ENCODE measurements at places on chromosomes 16 and 17.

DNA sequence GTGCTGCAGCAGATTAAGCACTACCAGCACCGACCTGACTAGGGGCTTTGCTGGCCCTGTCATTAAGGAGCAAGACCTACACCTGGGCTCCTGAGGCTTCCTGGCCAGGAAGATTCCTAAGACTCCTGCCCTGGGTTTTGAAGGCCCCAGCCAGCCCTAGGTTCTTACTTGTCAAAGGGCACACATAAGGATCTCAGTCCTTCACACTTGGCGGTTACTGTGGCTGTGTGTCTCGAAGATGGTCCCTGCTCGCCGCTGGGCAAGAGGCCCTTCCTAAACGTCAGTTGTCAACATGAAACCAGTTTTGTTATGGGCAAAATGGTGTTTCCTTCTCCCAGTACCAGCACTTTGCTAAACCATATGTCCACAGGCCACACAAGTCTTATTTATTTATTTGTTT lies 470.6 kb downstream of the TOX3 start:
- H3K36me3 ChIP-seq: no peaks in the 10 kb centered on the region
- no peak overlapping the region for H3K4me3 ChIP-seq
- no peaks in the 10 kb centered on the region for H3K4me1 ChIP-seq
- no peaks in the 10 kb centered on the region for H3K27me3 ChIP-seq
- H3K27ac ChIP-seq: no peak overlapping the region
- no peak for DNase-seq

DNA sequence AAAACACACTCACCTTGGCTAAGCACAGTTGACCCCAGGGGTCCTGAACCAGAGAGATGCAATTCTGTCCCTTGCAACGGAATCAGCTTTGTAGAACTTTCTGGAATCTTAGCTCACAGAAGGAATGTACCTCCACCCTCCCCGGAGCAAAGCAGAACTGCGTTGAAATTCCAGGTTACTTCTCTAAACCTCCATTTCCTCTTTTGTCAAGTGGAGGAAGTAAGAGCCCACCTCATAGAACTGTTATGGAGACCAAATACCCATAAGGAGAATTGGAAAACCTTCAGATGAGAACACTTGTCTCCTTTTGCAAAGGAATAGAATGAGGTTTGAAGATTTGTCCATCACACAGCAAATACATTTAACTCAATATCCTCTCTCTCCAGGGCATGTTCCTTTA lies 86.6 kb upstream of the RBBP6 start:
- H3K4me1 ChIP-seq: no peaks in the 10 kb centered on the region
- DNase-seq: no peak
- H3K4me3 ChIP-seq: no peak overlapping the region
- H3K27me3 ChIP-seq: peaks cover 45% of the 10 kb centered on the region

DNA sequence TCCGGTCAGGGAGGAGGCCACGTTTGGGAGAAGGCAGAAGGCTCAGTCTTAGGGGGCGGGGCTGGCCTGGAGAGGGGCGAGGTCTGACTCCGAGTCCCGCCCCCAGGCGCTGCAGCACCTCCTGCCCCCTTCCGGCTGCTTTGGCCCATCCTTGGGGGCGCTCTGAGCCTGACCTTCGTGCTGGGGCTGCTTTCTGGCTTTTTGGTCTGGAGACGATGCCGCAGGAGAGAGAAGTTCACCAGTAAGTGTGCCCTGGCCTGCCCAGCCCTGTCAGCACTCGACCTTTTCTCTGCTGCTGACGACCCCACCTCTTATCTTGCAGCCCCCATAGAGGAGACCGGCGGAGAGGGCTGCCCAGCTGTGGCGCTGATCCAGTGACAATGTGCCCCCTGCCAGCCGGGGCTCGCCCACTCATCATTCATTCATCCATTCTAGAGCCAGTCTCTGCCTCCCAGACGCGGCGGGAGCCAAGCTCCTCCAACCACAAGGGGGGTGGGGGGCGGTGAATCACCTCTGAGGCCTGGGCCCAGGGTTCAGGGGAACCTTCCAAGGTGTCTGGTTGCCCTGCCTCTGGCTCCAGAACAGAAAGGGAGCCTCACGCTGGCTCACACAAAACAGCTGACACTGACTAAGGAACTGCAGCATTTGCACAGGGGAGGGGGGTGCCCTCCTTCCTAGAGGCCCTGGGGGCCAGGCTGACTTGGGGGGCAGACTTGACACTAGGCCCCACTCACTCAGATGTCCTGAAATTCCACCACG lies 1.5 kb downstream of the TNFRSF12A start:
- H3K36me3 ChIP-seq: peaks cover 19% of the 10 kb centered on the region
- peaks cover 56% of the 10 kb centered on the region for H3K4me1 ChIP-seq
- H3K4me3 ChIP-seq: peak overlapping the region; percentile 88
- peak; percentile 85 for DNase-seq

- DNase-seq: no peak
- no peak overlapping the region for H3K4me3 ChIP-seq
- H3K4me1 ChIP-seq: no peaks in the 10 kb centered on the region
- H3K27ac ChIP-seq: no peak overlapping the region
- H3K27me3 ChIP-seq: no peaks in the 10 kb centered on the region
Observed at GRCh38 chr17:58311429-58311894, 17.1 kb downstream of the TSPOAP1 start.

GRCh38 chr17:45814622-45815606 lies 29.8 kb upstream of the SPPL2C start:
- H3K4me1 ChIP-seq: no peaks in the 10 kb centered on the region
- no peak overlapping the region for H3K27ac ChIP-seq

DNA sequence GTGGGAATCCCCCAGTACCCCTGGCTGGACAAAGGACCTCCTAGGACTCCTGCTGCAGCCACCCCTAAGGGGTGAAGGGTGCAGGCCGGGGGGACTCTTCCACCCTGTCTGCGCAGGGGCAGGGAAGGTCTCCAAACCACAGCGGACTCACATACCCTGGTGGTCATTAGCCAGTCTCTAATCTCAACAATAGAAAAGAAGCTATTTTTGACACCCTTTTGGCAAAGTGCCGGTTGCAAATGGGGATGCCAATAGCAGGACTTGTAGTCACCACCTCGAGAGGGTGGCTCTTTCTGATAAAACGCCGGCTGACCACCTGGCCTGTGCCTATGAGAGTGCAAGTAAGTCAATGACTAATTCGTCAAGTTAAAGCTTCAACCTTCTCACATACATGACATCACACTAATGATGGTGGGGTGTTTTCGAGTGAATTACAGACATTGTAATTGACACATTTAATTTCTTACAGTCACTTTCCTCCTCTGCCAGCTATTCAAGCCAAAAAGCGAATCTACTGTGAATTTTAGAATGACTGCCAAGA lies 23.1 kb upstream of the DNAH17 start:
- H3K36me3 ChIP-seq: no peaks in the 10 kb centered on the region
- no peak overlapping the region for H3K27ac ChIP-seq
- DNase-seq: no peak
- H3K4me1 ChIP-seq: peaks cover 4% of the 10 kb centered on the region
- H3K27me3 ChIP-seq: no peaks in the 10 kb centered on the region

DNA sequence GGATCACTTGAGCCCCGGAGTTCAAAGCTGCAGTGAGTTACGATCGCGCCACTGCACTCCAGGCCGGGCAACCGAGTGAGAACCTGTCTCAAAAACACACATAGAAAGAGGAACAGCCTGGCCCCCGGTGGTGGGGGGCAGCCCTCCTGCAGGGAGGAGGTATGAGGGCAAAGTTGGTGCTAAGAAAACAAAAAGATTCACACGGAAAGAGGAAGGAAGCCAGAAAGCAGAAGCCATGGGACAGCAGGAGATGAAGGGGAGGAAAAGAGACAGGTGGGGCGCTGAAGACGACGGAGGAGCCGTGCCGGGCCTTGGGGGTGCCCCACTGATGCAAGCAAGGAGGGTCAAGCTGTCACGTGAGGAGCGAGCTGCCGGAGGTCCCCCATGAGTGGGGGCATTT lies 8.2 kb upstream of the C16orf74 start:
- peaks cover 39% of the 10 kb centered on the region for H3K27me3 ChIP-seq
- no peak overlapping the region for H3K27ac ChIP-seq
- H3K36me3 ChIP-seq: no peaks in the 10 kb centered on the region
- H3K4me3 ChIP-seq: no peak overlapping the region
- no peak for DNase-seq

- DNase-seq: no peak
- H3K36me3 ChIP-seq: no peaks in the 10 kb centered on the region
- peaks cover 5% of the 10 kb centered on the region for H3K4me1 ChIP-seq
Observed at GRCh38 chr16:85458968-85459367, 154.2 kb upstream of the GSE1 start.

- DNase-seq: no peak
- peaks cover 31% of the 10 kb centered on the region for H3K27me3 ChIP-seq
- no peaks in the 10 kb centered on the region for H3K36me3 ChIP-seq
- H3K4me3 ChIP-seq: no peak overlapping the region
- H3K27ac ChIP-seq: no peak overlapping the region
- H3K4me1 ChIP-seq: no peaks in the 10 kb centered on the region
Observed at GRCh38 chr16:55001931-55002330, 71.3 kb downstream of the IRX5 start.

GRCh38 chr16:29029168-29029994 lies 44.5 kb downstream of the LAT start:
- peak overlapping the region; percentile 92 for H3K27ac ChIP-seq
- peak overlapping the region; percentile 53 for H3K4me3 ChIP-seq

DNA sequence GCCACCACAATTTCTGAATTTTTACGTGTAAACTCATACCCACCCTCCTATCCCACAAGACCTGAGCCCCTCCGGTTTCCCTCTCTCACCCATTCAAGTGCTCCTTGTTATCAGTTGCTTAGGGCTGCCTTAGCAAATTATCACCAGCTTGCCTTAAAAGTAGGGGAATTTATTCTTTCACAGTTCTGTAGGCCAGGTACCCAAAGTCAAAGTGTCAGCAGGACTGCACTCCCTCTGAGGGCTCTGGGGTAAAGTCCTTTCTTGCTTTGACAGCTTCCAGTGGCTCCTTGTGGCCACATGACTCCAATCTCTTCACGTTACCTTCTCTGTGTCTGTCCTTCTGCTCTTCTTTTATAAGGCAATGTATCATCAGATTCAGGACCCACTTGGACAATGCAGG lies 7.9 kb upstream of the TMEM220 start:
- no peaks in the 10 kb centered on the region for H3K36me3 ChIP-seq
- peaks cover 4% of the 10 kb centered on the region for H3K27me3 ChIP-seq
- H3K4me1 ChIP-seq: peaks cover 8% of the 10 kb centered on the region
- no peak overlapping the region for H3K27ac ChIP-seq
- H3K4me3 ChIP-seq: no peak overlapping the region

GRCh38 chr17:57810721-57811637 lies 38.9 kb downstream of the MRPS23 start:
- no peak overlapping the region for H3K4me3 ChIP-seq
- no peak overlapping the region for H3K27ac ChIP-seq
- peaks cover 8% of the 10 kb centered on the region for H3K4me1 ChIP-seq

GRCh38 chr17:8826808-8827435 lies 27.8 kb upstream of the MFSD6L start:
- no peaks in the 10 kb centered on the region for H3K27me3 ChIP-seq
- H3K36me3 ChIP-seq: no peaks in the 10 kb centered on the region
- H3K27ac ChIP-seq: no peak overlapping the region
- H3K4me1 ChIP-seq: no peaks in the 10 kb centered on the region

GRCh38 chr17:12365805-12366204 lies 299.9 kb upstream of the MYOCD start:
- H3K4me3 ChIP-seq: no peak overlapping the region
- no peak overlapping the region for H3K27ac ChIP-seq
- no peaks in the 10 kb centered on the region for H3K36me3 ChIP-seq

DNA sequence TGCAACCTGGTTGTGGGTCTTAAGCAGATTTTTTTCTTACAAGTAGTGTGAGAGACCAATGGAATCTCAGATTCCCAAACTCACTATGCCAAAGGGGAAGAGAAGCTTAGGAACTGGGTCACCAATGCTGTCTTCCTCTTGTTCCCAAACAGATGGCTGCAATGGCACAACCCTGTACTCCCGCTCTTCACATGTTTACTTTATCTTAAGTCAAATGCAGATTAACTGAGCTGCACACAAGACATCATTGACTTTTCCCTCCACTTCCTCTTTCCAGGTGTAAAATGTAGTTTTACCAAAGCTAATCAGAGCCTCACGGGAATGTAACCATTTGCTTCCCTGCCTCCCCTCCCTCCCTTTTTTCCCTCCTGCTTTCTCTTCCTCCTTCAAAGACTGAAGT lies 14.4 kb upstream of the CD300E start:
- peaks cover 69% of the 10 kb centered on the region for H3K27me3 ChIP-seq
- no peak overlapping the region for H3K4me3 ChIP-seq
- no peaks in the 10 kb centered on the region for H3K36me3 ChIP-seq
- peaks cover 11% of the 10 kb centered on the region for H3K4me1 ChIP-seq

- no peaks in the 10 kb centered on the region for H3K36me3 ChIP-seq
- H3K4me1 ChIP-seq: no peaks in the 10 kb centered on the region
- no peak overlapping the region for H3K4me3 ChIP-seq
- no peak for DNase-seq
- H3K27ac ChIP-seq: no peak overlapping the region
Observed at GRCh38 chr17:9833922-9834321, 8.2 kb downstream of the GLP2R start.

- H3K36me3 ChIP-seq: no peaks in the 10 kb centered on the region
- DNase-seq: no peak
- H3K4me3 ChIP-seq: no peak overlapping the region
- no peak overlapping the region for H3K27ac ChIP-seq
Observed at GRCh38 chr17:9859781-9860180, 34.1 kb downstream of the GLP2R start.

- no peaks in the 10 kb centered on the region for H3K27me3 ChIP-seq
- peaks cover 36% of the 10 kb centered on the region for H3K4me1 ChIP-seq
- no peak overlapping the region for H3K4me3 ChIP-seq
- peak; percentile 65 for DNase-seq
Observed at GRCh38 chr16:48353565-48354163, 31.5 kb downstream of the SIAH1 start.

DNA sequence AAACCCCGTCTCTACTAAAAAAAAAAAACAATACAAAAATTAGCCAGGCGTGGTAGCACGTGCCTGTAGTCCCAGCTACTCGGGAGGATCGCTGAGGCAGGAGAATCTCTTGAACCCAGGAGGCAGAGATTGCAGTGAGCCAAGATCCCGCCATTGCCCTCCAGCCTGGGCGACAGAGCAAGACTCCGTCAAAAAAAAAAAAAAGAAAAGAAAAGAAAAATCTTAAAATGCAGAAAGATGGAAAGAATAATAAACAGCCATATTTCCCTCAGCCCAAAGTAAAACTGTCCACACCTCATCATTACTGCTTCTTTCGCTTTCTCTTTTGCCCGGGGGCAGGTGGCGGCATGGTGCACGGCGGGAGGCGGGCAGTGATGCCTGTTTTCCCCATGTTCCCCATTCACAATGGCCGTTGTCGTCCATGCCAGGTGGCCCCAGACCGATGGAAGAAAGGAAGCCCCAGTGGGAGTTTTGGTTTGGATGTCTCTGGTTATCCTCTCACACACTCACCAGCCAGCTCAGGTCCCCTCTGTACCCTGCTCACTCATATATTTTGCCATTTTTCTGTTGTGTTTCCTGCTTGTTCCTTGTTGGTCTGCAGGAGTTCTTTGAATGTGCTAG lies 37.0 kb upstream of the PEMT start:
- H3K27ac ChIP-seq: peak overlapping the region; percentile 93
- DNase-seq: peak; percentile 70
- H3K27me3 ChIP-seq: no peaks in the 10 kb centered on the region
- H3K36me3 ChIP-seq: no peaks in the 10 kb centered on the region

- no peak overlapping the region for H3K4me3 ChIP-seq
- no peak for DNase-seq
- no peak overlapping the region for H3K27ac ChIP-seq
- no peaks in the 10 kb centered on the region for H3K4me1 ChIP-seq
- H3K27me3 ChIP-seq: peaks cover 14% of the 10 kb centered on the region
Observed at GRCh38 chr17:11608396-11608795, 10.1 kb downstream of the DNAH9 start.

- H3K27ac ChIP-seq: peak overlapping the region; percentile 61
- H3K4me3 ChIP-seq: no peak overlapping the region
- no peak for DNase-seq
- H3K36me3 ChIP-seq: peaks cover 71% of the 10 kb centered on the region
Observed at GRCh38 chr17:1095853-1096173, 84.0 kb downstream of the ABR start.

All from activated T-cell treated with anti-CD3 and anti-CD28 coated beads, Interleukin-2, amount 50 U/mL, for 24 hours (primary cell).